ENCODE measurements at places on chromosomes 7 and 10. TPM values are rescaled to one million over a fixed set of nuclear protein-coding genes. Genes with fewer than 3 reads are reported as not detected.

ZNF503 gene
- total RNA-seq: 10.9 TPM

TNPO3 gene
- 36.4 TPM for total RNA-seq

GDF2 gene
- not detected for total RNA-seq

GRCh38 chr7:99080679-99081078, 63.2 kb downstream of the SMURF1 start:
- DNase-seq: no peak

DNA sequence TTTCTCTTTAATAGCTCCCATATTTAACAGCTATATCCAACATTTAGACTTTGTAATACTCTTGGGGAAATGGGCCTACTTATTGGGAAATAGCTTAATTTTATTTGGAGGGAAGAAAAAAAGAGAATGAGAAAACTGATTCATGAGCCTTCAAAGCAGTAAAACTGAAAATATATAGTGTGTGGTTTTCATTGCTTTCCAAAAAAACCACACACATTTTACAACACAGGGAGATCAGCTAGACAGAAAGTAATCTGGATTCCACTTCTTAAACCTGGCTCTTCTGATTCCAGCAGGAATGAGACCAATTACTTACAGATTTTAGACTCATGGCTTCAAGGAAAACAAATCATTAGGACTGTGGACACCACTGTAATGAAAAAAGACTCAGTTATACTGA, 48.7 kb downstream of the CH25H start:
- DNase-seq: no peak

DNA sequence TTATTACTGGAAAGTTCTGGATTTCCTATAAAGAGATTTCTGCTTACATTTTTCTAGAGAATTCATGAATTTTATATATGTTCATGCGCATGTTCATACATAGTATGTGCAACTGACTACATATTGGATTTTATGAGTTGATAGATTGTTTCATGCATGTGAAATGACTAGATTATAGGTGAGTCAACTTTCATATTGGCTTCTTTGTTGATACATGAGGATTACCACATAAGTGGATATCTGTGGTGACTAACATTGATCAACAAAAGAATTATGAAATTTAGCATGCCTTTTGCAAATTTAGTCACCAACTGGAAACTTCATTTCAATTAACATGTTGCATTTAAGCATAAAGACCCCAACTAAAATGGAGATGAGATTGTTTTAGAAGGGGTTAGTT, 99.0 kb downstream of the GNAT3 start:
- DNase-seq: no peak

DNA sequence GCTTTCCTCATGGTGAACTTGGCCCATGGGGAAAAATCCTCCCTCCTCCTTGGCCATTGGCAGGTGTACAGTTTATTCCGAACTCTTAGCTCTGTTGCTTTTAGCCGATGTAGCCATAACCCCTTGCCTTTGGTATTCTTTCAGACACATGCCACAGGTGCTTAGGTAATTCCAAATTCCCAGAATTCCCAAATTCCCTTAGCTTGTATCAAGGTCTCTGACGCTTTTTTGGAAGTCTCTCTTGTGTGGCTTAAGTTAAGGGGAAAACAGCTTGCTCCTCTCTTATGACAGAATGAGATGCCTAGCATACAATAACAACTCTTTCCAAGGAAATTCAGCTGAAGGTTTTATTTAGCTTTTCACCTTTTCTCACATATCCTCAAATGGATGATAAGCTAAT, 68.0 kb downstream of the SUGCT start:
- no peak for DNase-seq

DNA sequence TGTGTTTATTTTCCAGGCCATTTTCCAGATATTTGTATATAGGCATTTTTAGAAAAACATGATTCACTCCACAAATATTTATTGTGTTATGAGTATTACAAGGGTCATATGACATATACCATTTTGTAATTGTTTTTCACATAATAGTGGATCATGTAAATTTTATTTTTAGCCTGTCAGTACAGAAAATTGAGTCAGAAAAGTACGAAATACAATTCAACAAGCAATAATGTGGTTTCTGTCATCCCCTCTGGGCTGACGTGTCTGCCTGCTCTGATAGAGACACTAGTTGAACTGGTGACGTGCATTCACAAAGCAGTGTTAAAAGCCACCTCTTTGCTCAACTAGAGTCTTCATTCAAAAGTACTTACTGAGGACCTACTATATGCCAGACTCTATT, 97.9 kb upstream of the STEAP1B start:
- no peak for DNase-seq

DNA sequence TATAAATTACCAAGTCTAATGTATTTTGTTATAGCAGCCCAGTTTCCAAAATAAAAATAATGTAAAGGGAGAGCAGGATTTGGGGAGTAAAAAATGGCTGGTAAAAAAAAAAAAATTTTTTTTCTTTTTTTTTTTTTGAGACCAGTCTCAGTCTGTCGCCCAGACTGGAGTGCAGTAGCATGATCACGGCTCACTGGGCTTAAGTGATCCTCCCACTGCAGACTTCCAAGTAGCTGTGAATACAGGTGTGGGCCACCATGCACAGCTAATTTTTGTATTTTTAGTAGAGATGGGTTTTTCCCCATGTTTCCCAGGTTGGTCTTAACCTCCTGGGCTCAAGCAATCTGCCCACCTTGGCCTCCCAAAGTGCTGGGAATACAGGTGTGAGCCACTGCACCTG, 4.8 kb upstream of the LSM8 start:
- DNase-seq: no peak

DNA sequence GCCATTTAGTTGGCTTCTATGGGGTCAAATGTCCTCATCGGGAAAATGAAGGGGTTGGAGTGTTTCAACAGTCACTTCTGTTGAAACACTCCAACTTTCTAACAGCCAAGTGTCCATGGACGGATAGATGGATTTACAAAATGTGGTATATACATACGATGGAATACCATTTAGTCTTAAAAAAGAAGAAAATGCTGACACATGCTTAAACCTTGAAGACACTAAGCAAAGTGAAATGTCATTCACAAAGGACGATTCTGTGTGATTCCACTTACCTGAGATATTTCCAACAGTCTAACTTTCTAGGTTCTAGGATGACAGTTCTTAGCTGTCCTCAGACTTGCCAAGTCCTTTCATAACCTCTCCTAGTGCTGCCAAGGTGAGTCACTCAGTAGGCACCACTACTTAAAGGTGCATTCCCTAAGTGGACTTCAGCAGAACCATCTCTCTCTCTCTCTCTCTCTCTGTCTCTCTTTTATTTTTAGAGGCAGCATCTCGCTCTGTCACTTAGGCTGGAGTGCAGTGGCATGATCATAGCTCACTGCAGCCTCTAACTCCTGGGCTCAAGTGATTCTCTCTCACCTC, 69.0 kb downstream of the DENND2A start:
- DNase-seq: no peak
